Activated naive CD4-positive, alpha-beta T cell treated with anti-CD3 and anti-CD28 coated beads, Interleukin-2, amount 10 ng/mL, durations not matched to agents 7 days and 5 days (primary cell): ENCODE measurements at places on chromosomes 6 and 20.

GRCh38 chr6:89290401-89291155, 24.5 kb downstream of the GABRR2 start:
- no peaks in the 10 kb centered on the region for H3K4me1 ChIP-seq
- no peaks in the 10 kb centered on the region for H3K36me3 ChIP-seq
- no peak overlapping the region for H3K27ac ChIP-seq
- H3K27me3 ChIP-seq = no peaks in the 10 kb centered on the region
- no peak overlapping the region for H3K4me3 ChIP-seq

DNA sequence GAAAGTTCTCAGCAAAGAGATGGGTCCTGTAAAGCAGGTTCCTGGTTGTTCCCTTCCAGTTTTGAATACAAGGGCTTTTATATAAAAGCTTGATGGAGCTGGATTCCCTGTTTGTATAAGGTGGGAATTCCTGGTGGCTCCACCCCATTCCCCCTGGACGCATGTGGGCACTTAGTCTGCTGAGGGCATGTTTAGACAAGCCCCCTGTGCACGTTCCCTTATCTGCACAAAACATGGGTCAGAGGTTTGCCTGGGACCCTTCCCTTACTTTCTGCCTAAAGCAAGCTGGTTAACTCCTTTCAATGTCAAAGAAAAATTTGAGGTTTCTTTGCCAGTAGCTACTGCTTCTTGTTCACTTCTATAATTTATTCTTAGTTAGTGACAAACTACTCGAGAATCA, 181.1 kb downstream of the BCKDHB start:
- no peaks in the 10 kb centered on the region for H3K27me3 ChIP-seq
- no peak for DNase-seq
- H3K4me3 ChIP-seq = no peak overlapping the region
- H3K4me1 ChIP-seq = no peaks in the 10 kb centered on the region
- no peak overlapping the region for H3K27ac ChIP-seq
- H3K36me3 ChIP-seq = peaks cover 1% of the 10 kb centered on the region

- no peak for DNase-seq
- H3K4me1 ChIP-seq = no peaks in the 10 kb centered on the region
- H3K36me3 ChIP-seq = no peaks in the 10 kb centered on the region
- H3K4me3 ChIP-seq = no peak overlapping the region
Observed at GRCh38 chr6:87922947-87923330, 124.7 kb upstream of the SPACA1 start.

DNA sequence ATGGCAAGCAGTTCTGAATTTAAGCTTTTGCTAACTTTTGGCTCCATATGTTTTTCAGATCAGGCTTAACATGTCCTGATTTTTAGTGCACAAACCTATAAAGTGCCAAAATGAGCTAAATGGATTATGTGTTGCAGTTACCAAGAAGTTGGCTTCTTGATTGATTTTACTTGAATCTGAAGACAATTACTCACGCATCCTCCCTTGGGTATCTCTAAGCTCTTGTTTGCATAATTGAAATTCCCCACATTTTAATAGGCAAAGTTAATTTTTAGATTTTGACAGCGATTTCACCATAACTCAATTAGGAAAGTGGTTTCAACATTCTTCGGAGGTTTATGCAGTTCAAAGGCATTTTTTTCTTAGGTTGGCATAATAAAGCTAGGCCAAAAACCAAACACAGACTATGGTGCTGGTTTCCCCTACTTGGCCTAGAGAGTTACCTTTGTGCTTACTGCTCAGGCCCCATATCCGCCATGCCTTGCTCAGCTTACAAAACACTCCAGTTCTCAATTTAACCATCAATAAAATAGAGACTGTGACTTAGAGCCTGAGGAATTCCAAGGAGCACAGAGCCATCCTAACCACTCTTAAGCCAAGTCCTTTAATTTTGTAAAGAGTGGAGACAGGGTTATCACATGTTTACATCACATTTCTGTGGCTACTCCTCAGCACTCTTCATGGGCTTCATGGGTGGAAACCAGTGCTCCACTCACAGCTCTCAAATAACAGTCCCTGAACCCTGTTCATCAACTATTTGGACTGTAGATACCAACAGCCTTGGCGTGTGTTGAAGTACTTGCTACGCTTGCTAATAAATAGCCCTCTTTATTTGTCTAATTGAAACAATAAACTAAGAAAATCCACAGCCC, 32.1 kb downstream of the LAMA4 start:
- H3K27ac ChIP-seq = no peak overlapping the region
- no peak overlapping the region for H3K4me3 ChIP-seq
- no peak for DNase-seq
- H3K36me3 ChIP-seq = no peaks in the 10 kb centered on the region
- peaks cover 21% of the 10 kb centered on the region for H3K27me3 ChIP-seq

GRCh38 chr6:170524172-170524502, 29.0 kb downstream of the PSMB1 start:
- H3K4me3 ChIP-seq = no peak overlapping the region
- no peak overlapping the region for H3K27ac ChIP-seq
- H3K4me1 ChIP-seq = peaks cover 8% of the 10 kb centered on the region
- H3K27me3 ChIP-seq = peaks cover 22% of the 10 kb centered on the region
- no peaks in the 10 kb centered on the region for H3K36me3 ChIP-seq

- H3K36me3 ChIP-seq = peaks cover 30% of the 10 kb centered on the region
- H3K4me1 ChIP-seq = no peaks in the 10 kb centered on the region
- H3K27ac ChIP-seq = no peak overlapping the region
- no peak for DNase-seq
Observed at GRCh38 chr6:105320765-105321164, 82.1 kb downstream of the PREP start.

- H3K27ac ChIP-seq = no peak overlapping the region
- H3K27me3 ChIP-seq = no peaks in the 10 kb centered on the region
- H3K4me3 ChIP-seq = no peak overlapping the region
- peaks cover 6% of the 10 kb centered on the region for H3K36me3 ChIP-seq
Observed at GRCh38 chr6:130583268-130583667, 217.5 kb downstream of the TMEM200A start.

GRCh38 chr6:139161817-139162284, 27.0 kb downstream of the HECA start:
- H3K36me3 ChIP-seq = peaks cover 42% of the 10 kb centered on the region
- peak overlapping the region; percentile 96 for H3K27ac ChIP-seq
- no peaks in the 10 kb centered on the region for H3K27me3 ChIP-seq
- peak; percentile 78 for DNase-seq

DNA sequence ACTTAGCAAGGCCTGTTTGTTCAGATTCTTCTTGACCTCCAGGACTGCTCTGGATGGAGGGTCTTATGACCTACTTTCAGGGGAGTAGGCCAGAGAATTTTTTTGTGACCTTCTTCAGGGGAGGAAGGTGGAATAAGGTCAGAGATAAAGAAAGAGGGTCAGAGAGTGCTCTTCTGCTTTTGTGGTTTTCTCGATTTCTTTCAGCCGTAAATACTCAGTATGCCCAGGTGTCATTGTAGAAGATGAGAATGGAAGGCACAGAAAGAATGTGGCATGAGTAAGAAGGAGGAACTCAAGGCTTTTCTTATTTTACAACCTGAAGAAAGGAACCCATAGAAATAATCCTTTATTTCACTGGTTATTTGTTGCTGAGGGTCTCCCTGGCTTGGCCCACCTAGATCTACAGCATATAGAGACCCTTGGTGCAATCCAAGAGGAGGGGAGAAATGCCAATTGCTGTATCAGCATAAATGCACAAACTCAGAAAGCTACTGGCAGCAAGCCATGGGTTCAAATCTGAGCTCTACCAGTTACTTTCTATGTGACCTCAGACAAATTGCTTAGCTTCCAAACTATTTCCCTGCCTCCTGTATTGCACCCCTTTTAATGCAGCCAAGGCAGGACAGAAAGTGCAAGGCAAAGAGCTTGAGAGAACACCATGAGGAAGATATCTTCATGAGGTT, 68.0 kb downstream of the OLIG3 start:
- peaks cover 28% of the 10 kb centered on the region for H3K4me1 ChIP-seq
- H3K27me3 ChIP-seq = peaks cover 12% of the 10 kb centered on the region
- no peak overlapping the region for H3K27ac ChIP-seq
- no peak overlapping the region for H3K4me3 ChIP-seq
- no peaks in the 10 kb centered on the region for H3K36me3 ChIP-seq
